LNCaP clone FGC (cell line): ENCODE measurements at places on chromosomes 2 and 18.

- DNase-seq, result no peak
Measured at GRCh38 chr2:151042964-151043363, 218.7 kb downstream of the RBM43 start.

DNA sequence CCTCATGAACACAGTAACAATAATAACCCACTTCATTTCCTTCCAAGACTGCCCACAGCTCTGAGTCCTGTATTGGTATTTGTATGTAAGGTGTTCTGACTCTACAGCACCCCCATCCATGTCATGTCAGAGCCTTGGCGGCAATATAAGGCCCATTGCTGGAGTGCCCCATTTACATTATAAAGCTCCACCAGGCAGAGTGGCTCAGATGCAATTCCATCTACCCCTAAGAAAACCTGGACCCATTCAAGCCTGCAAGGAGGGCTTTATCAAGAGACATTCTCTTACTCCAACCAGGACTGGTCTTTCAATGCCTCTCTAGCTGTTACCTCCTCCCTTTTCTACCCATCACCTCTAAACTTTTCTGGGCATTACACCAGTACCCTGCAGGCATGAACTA is 101.6 kb downstream of the ANTXR1 start:
- no peak for DNase-seq

DNA sequence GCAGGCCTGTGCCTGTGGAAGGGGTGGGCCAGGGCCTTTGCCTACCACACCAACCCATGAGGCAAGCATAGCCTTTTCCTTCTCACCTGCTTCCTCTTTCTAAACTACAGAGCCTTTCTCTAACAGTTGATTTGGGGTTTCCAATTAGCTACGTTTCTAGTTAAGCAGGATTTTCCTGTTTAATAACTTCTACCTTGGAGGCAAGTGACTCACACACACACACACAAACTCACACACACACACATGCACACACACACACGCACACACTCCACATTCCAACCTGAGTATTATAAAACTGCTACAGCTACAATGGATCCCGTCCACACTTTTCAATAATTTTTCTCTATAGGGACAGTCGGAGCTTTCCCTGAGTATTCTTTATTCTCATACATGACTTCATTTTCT is 84.9 kb downstream of the SOX11 start:
- DNase-seq, result peak; percentile 72

DNA sequence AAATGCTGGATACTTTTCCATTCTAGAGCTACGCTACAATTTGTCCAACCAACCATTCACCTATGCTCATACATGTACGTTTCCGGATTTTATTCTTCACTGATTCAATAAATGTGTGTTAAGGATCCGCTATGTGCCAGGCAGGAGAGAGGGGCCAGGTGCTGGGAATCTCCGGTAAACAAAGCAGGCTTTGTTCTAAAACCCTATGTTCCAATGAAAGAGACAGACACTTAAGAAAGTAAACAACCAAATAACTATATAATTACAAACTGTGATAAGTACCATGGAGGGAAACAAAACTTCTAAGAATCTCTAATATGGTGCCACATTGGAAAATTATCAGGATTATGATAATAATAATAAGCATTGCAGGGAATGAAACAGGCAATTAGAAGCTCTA is 22.2 kb upstream of the POMC start:
- DNase-seq, result peak; percentile 7

DNA sequence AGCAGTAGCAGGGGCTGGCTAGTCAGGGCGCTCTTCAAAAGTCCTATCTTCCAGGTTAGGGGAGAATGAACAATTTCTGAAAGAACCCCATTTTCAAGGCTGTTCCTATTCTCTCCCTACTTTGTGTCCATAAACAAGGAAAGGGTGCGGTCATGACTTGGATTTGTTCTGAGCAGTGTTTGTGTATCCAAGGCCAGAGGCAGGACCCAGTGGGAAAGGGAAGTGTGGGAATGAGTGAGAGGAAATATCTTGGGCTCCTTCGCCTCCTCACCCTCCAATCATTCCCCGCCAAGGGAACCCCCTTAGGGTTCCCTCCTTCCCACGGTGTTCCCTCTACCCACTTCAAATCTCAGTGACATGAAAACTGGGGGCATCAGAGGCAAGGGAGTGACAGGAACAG is 25.5 kb upstream of the SPTBN1 start:
- no peak for DNase-seq

DNA sequence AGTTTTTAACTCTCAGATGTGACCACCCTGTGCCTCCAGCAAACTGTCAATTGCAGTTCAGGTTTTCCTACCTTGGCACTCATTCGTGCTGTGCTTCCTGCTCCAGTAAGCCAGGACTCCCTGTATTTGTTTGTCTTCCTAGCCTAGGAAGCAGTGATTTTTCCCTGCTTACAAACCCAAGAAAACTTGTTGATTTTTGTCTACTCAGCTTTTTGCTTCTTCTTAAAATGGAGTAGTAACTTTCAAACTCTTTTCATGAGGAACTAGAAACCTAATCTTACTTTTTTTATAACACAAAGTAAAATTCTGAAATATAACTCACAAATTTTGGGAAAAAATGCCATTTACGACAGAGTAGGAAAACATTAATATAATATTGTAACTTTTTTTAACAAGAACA is 150.6 kb upstream of the TMEFF2 start:
- peak; percentile 10 for DNase-seq

GRCh38 chr2:203501873-203502272 is 33.2 kb downstream of the RAPH1 start:
- DNase-seq, result no peak

GRCh38 chr2:209579230-209579749 is 155.4 kb downstream of the MAP2 start:
- no peak for DNase-seq

GRCh38 chr2:12071318-12071717 is 324.9 kb downstream of the LPIN1 start:
- DNase-seq, result no peak

DNA sequence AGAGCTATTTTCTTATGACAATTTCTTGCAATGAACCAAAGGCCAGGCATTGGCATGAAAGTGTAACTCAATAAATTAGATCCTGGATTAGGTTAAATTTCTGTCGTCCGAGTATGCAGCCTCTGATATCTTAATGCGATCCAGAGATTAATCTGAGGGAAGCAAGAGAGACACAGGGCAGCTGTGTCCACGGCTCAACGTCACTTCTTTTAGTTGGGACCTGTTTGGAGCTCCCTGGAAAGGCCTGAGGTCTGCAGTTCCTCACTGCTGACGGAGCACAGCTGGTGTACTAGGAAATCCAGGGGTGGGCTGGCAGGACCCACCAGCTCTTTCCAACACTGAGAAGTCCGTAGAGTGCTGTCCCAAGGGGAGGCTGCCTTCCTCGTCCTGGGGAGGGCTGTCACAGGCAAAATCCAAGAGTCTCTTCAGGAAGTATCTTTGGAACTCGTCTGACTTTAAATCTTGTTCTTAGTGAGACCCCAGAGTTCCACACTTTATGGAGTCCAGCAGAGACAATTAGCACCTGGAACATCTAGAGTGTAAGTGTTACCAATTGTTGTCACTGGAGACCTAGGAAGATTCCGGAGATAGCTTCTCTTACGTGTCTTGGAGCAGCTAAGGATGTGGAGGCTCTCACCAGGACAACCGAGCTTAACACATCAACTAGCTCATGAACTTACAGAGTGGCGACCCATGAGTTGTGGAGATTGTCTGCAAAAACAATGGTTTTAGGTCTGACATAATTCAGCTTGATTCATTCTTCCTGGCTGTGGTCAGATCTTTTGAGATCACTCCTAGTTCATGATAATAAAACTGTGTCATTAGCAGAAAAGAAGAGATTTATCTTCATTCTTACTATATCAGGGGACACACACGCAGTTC is 173.7 kb downstream of the ACKR3 start:
- DNase-seq, result no peak

- DNase-seq, result no peak
Measured at GRCh38 chr2:202599105-202599504, 35.7 kb upstream of the FAM117B start.

GRCh38 chr2:170434900-170435621 is 257.1 kb downstream of the MYO3B start:
- DNase-seq, result no peak

- no peak for DNase-seq
Measured at GRCh38 chr18:8812631-8813030, 107.3 kb downstream of the MTCL1 start.

DNA sequence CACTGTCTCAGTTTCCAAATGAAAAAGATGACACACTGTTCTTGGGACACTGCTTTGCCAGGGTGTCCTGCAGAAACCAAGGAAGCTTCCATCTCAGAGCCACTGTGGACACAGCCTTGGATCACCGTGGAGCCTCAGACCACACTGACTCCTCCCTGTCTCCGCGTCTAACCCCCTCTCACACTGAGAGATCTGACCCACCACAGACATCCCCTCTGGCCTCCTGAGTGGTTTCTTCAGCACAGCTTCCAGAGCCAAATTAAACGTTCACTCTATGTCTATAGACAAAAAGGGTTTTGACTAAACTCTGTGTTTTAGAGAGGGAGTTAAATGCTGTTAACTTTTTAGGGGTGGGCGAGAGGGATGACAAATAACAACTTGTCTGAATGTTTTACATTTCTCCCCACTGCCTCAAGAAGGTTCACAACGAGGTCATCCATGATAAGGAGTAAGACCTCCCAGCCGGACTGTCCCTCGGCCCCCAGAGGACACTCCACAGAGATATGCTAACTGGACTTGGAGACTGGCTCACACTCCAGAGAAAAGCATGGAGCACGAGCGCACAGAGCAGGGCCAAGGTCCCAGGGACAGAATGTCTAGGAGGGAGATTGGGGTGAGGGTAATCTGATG is 113.4 kb upstream of the PKDCC start:
- DNase-seq, result no peak

DNA sequence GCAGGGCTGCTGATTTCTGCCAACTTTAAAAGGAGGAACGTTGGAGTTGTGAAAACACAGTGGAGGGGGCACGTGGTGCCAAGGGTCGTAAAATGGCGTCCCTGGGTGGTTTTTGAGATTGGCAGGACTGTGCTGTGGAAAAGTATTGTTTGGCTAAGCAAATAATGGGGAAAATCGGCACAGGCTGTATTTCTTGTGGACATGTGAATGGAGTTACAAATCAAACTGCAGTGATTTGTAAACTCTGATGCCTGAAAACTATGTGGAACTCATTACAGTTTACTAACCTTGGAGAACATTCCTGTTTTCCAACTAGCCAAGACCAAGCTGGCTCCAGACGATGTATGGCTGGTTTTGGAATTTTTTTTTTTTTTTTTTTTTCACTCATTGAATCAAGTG is 68.7 kb downstream of the KCTD1 start:
- no peak for DNase-seq

DNA sequence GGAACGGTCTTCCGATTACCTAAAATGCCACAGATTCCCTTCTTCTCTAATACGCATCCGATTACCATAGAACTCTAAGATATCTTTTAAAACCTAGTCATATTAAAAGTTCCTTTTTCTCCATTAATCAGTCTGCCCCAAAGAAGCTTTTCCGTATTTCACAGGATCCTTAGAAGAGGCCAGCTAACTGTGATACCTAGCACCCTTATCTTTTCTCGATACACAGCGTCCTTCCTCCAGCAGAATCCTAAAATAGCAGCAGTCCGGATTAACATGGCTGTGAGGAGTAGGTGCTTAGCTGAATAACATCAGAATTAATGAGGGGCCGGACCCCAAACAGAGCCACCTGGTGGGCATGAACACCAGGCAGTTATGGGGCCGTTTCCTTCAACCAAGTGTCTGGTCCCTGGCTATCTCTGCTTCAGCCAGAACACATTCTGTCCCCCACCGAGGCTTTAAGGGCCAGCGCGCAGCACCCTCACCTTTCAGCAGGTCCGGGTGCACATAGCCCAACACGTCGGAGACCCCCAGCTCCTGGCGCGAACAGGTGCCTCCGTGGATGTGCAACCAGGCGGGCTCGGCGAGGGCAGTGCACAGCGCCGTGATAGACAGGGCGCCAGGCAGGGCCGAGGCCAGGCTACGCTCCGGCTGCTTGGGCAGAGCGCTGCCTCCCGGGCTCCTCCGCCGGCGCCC is 995 bp downstream of the TMEM127 start:
- DNase-seq, result no peak

GRCh38 chr2:9366026-9366425 is 57.3 kb downstream of the ITGB1BP1 start:
- DNase-seq, result no peak

DNA sequence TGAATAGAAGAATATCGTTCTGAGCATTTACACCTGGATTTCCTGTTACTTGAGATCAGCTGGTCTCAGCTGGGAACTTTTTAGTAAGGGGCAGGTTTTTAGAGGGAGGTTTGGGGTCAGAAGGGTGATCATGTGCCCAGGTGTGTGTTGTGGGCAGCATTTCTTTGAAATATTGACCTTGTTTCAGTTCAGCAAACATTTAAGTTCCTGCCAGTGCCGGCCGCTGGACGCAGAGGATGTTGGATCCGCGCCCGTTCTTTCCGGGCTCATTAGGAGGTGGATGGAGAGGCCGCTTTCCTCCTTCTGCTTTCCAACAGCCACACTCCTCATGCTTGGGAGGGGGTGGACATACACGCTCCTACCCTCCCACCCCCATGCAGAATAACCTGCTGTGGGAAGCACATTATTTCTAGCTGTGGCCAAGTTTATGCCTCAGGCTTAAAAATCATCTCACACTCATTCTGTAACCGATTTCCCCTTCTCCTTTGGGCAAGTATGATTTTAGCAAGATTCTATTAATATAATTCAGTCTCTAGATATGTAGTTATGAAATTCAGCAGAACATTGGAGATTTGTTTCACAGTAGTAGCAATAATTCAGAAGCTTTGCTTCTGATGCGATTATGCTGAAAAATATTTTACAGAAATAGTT is 131.4 kb downstream of the ZNF236 start:
- peak; percentile 85 for DNase-seq

DNA sequence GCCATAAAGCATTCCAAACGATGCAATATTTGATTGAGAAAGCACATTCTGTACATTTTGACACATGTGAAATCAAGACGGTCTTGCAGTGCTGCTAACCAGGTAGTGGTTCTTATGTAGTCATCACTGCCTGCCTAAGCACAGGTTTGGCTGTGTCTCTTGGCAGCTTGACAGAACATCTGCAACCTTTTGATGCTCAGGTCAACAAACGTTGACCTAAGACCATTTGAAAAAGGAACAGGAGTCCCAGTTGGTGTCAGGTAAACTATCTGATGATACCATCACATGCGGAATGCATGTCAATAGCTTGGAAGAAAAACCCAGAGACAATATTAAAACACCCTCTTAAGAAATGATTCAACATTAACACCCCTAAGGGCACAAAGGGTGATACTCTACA is 80.7 kb downstream of the L3MBTL4 start:
- no peak for DNase-seq

- DNase-seq, result no peak
Measured at GRCh38 chr18:35110554-35111485, 69.6 kb downstream of the MAPRE2 start.

DNA sequence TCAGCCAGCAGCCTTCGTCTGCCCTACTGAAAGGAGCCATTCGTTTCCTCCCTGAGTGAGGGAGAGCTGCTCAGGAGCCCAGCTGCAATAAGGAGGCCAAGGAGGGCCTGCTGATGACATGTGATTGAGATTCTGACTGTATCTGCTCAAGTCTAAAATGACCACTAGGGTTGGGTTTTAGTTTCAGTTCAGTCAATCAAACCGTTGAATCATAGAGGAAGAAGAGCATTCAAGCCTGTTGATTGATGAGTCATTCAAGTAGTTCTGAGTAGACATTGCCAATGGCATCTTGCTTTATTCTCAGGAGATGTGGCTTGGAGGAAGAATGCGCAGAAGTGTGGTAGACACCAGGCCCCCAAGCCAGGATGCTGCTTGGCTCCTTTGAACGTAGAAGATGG is 19.9 kb upstream of the BCL2L11 start:
- DNase-seq, result no peak
